Activated CD4-positive, alpha-beta memory T cell treated with anti-CD3 and anti-CD28 coated beads, Interleukin-2, amount 10 ng/mL, durations not matched to agents 7 days and 5 days (primary cell): ENCODE measurements at places on chromosomes 7 and 10. TPM values are rescaled to one million over a fixed set of nuclear protein-coding genes. Genes with fewer than 3 reads are reported as not detected.

DNA sequence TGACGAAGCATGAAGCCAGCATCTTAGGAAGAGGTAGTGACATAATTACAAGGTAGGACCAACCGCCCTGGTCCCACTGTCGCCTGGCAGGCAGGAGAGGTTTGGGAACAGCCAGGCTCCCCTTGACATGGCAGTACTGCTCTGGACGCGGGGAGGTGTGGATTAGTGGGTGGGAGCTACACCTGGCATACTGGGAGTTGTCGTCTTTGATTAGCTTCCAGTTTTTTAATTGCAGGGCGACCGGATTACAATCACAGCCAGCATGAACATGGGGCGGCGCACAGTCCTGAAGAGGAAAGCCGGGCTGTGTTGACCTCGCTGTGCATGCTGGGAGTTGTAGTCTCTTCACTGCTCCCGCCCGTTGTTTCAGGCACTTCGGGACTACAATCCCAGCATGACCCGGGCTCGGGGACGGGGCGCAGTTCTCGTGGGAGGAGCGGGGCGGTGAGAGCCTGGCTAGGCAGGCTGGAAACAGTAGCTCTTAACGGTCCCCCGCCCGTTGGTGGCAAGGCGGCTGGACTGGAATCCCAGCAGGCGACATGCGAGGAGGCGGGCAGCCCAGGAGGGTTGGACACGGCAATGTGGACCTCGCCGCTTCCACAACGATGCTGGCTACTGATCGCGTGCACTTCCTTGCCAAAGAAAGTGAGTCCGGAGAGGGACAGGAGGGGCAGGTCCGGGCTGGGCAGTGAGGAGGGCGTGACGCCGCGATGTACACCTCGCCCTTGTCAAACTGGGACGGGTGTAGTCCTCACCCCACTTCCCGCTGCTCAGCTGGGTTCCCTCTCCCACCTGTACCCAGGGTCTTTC is 98.0 kb upstream of the ZNF722 start:
- peaks cover 5% of the 10 kb centered on the region for H3K4me1 ChIP-seq
- H3K4me3 ChIP-seq = peak overlapping the region; percentile 77

DNA sequence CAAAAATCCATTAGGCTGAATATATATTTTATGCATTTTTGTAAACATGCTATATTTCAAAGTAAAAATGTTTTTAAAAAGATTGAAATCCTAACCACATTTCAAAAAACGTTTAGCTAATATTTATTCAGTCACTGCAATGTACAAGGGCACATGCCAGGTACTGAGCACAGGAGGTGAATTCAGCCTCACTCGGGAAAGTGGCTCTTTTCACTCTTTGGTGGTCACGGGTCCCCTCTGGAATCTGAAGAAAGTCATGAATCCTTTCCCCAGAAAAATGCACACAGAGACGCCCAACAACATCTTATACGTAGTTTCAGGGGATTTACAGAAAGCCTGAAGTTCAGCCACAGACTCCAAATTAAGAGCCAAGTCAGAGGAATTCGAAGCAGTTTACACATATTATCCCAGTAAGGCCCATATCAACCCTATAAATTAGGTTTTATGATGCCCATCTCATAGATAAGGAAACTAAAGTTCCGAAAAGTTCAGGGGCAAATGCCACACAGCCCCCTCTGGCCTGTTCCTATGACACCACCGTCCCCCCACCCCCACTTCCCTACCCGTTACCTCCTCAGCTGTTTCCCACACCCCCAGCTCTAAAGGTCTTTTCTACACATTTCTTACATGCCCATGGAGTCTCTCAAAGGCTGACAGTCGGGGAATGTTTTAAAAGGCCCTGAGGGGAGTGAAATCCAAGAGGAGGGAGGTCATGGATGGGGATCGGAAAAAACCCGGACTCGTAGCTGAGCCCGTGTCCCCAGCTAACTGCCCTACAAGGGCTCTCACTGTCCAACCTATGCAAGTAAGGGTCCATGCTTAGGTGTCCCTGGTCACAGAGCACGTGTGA is 9.6 kb upstream of the SVOPL start:
- H3K27ac ChIP-seq = no peak overlapping the region
- H3K4me1 ChIP-seq = peaks cover 9% of the 10 kb centered on the region
- H3K27me3 ChIP-seq = peaks cover 6% of the 10 kb centered on the region
- no peaks in the 10 kb centered on the region for H3K36me3 ChIP-seq
- no peak for DNase-seq
- H3K4me3 ChIP-seq = no peak overlapping the region

DNA sequence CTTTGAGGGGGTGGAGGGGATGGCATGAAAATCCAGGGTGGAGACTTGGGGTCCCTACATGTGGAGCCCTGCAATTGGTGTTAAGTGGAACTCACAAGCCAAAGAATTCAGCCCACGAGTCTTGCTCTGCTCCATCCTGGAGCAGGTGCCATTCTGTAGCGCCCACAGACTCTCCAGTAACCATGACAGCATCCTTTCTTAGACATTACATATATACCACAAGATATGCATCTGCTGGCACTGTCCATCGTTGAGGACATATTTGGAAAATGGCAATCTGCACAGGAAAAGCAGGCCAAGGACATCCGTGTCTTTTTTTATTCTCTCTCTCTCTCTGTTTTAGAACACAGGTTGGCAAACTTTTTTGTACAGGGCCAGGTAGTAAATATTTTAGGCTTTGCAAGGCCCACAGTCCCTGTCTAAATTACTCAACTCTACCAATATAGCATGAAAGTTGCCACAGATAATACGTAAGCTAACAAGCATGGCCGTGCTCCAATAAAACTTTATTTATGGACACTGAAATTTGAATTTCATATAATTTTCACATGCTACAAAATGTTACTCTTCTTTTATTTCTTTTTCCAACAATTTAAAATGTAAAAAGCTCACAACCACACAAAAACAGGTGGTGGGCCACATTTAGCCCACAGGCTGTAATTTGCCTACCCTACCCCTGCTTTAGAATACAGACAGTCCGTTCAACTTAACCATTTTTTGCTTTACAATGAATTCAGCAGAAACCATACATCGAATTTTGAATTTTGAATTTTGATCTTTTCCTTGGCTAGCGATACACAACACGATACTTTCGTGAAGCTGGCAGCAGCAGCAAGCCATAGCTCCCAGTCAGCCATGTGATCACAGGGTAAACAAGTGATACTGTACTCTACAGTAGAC is 141.4 kb upstream of the STK17A start:
- no peak overlapping the region for H3K4me3 ChIP-seq
- no peaks in the 10 kb centered on the region for H3K4me1 ChIP-seq
- no peak overlapping the region for H3K27ac ChIP-seq

- H3K4me1 ChIP-seq = no peaks in the 10 kb centered on the region
- H3K27me3 ChIP-seq = no peaks in the 10 kb centered on the region
- H3K36me3 ChIP-seq = no peaks in the 10 kb centered on the region
These were observed 148.1 kb downstream of the SLC16A9 start for GRCh38 chr10:59561477-59562121.

EMX2 gene
- not detected for total RNA-seq

DNA sequence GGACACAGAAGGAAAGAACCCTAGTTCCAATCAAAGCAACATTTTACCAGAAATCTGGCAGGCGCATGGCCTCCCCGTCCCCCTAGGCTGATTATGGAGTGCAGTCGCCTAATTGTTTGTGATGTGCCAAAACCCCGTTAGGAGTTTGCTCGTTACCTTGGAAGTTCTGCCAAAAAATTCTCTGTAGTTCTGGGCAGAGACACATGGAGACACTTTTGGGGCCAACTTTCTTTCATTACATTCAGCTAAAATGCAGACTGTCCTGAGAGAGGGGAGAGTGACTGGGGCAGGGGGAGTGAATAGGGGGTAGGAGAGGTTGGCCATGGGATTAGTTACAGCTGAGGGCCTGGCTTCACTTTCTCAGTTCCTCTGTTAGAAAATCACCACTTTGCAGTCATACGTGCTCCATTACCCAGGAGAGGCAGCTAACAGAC is 158.0 kb upstream of the NPVF start:
- no peak overlapping the region for H3K27ac ChIP-seq
- no peak for DNase-seq
- no peaks in the 10 kb centered on the region for H3K36me3 ChIP-seq
- H3K4me1 ChIP-seq = no peaks in the 10 kb centered on the region
- no peak overlapping the region for H3K4me3 ChIP-seq
- H3K27me3 ChIP-seq = peaks cover 36% of the 10 kb centered on the region

DNA sequence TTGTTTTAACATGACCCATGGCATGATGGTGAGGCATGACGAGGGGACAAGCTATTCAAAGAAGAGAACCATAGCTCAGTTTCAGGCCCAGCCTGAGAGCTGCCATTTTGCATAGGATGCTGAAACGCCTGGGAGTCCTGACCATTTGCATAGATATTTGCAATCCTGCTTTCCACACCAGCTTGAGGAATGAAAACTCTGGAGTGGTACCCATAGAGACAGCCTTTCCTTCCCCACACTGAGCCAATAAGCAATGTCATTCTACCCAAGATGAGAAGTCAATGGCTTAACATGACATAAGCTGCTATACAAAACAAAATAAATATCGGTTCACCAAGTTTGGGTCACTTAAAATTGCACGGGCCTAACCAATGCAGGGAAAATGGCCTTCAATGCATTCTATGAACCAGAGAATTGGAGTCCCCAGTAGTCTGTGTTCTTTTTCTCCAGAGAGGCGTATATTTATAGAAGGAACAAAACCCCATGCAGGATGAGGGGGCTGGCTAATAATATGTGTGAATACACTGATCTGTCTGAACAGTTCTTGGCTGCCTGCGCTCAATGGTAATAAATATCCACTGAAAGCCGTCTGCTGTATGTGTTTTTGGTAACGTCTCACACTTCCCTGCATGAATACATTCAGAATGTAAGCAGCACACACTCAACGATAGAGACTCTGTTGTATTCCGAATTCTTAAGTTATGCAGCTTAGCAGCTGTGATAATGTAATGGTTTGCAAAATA is 329.3 kb downstream of the FRMD4A start:
- H3K36me3 ChIP-seq = no peaks in the 10 kb centered on the region
- H3K27me3 ChIP-seq = peaks cover 2% of the 10 kb centered on the region
- H3K4me3 ChIP-seq = no peak overlapping the region
- no peak for DNase-seq

DNA sequence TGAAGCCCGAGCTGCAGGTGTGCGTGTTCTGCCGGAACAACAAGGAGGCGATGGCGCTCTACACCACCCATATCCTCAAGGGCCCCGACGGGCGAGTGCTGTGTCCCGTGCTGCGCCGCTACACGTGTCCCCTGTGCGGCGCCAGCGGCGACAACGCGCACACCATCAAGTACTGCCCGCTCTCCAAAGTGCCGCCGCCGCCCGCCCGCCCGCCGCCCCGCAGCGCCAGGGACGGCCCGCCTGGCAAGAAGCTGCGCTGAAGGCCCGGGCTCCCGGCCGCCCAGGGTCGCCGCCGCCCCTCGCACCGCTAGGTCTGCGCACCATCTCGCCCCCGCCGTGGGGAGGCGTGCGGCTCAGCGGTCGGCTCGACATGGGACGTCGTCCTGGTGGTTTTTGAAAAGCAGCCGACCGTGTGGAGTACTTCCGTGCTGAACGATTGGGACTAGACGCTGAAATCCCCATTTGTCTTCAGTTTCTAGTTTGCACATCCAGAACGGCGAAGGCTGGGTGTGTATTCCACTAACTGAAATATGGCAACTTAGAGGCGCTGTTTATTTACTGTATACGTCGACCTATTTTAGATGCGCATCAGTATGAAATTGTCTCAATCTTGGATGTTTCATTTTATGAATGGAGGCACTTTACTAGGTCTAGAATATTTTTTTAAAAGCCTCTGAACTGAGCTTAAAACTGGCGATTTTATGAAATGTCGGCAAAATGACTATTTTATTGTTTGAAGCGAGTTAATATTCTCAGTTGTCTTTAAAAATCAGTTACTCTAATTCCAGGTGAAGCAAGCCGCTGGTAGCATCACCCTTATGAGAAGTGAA is 1.1 kb downstream of the NANOS1 start:
- H3K4me3 ChIP-seq = peak overlapping the region; percentile 65
- peak; percentile 68 for DNase-seq
- peaks cover 32% of the 10 kb centered on the region for H3K36me3 ChIP-seq
- no peak overlapping the region for H3K27ac ChIP-seq

DNA sequence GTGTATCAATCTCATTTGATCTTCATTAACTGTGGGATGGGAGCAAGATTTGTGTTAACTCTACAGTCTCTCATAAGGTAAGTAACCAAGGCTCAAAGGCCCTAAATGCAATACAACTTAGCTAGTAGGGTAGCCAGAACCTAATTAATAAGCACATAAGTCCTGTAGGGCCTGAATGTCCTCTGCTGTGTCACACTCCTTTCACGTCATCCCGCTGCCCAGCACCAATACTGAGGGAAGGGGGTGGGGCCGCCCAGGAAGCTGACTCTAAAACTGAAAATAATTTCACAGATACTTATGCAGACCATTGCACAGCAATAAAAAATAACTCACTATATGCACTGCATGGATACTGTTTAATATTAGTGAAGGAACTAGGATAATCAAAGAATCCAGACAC is 13.7 kb downstream of the CCDC6 start:
- DNase-seq = no peak
- no peak overlapping the region for H3K4me3 ChIP-seq
- peaks cover 21% of the 10 kb centered on the region for H3K4me1 ChIP-seq
- peaks cover 12% of the 10 kb centered on the region for H3K36me3 ChIP-seq
